Stimulated activated CD4-positive, alpha-beta T cell treated with anti-CD3 and anti-CD28 coated beads, Interleukin-15, amount 100 ng/mL, for 1 hour (primary cell): ENCODE measurements at places on chromosomes 3 and 15.

DNA sequence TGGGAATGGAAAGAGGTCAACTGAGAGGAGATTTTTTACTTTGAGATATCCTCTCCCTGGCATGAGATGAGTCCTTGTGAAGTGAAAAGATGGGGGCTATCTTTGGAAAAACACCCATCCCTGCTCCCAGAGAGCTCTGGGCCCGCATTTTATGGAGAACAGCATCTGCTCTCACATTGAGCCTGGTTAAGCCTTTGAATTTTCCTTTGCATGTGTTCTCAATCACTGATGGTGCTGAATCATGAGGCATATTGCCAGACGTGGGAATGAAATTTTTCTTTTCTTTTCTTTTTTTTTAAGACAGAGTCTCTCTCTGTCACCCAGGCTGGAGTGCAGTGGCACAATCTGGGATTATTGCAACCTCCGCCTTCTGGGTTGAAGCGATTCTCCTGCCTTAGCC lies 24.4 kb downstream of the TMEM45A start:
- DNase-seq, result no peak

DNA sequence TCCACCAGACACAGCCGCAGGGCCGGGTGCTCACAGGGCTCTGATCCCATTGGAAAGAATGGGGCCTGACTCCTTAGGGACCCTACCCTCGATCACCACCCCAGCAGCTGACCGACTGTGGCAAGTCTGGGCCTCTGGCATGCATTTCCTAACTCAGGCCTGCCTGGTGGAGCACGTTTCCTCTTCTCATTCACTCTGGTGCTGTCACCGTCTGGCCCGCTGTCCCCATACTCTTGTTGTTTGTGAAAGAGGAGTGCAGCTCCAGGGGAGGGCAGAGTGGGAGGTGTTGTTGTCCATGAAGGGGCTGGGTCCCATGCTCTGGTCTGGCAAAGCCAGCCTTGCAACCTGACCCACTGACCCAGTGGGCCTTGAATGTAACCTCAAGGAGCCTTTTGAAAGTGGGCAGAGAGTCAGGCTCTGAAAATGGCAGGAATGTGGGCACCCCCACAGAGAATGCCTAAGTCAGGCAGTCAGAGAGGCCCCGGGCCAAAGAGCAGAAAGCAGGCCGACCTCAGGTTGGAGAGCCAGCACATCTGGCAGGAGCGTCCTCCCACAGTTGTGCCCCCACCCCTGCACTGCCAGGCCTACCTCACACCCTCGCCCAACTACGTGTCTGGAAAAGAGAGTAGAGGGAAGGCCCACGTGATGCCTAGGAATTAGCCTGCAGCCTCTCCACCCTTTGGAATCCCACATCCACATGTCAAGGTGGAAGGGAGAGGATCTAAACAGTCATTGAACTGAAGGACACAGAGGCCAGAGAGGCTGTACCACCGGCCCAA lies 10.9 kb downstream of the SEMA7A start:
- DNase-seq, result no peak

GRCh38 chr3:175865724-175866123 lies 1006.6 kb downstream of the NAALADL2 start:
- no peak for DNase-seq

- no peak for DNase-seq
These were observed 43.4 kb upstream of the SEC22A start for GRCh38 chr3:123158330-123158729.
